NCI-H2081 treated with DMSO at 0.1 percent for 48 hours (cell line): ENCODE measurements at places on chromosomes 12 and 14.

GRCh38 chr14:56808110-56808382 lies 2.2 kb downstream of the OTX2 start:
- no peak for DNase-seq

DNA sequence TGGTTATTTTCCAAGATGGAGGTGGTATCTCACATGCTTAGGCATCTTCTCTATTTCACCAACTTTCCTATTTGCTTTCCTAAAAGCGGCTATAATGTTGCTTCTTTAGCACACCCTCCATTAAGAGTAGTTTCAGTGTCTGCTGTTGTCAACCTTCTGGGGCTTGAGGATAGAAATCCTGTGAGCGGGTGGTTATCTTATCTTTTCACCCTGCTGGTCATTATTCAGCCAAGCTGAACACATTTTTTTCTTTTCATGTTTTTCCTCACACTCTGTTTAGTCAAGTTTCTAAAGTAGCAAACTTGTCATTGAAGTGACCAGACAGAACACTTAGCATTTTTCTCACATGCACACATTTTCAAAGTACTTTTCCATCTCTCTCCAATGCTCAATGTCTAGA lies 104.5 kb downstream of the SLC8A3 start:
- DNase-seq = no peak

GRCh38 chr12:118098911-118099671 lies 4.7 kb downstream of the VSIG10 start:
- DNase-seq = no peak

- DNase-seq = no peak
Measured at GRCh38 chr12:27868139-27868538, 88.1 kb upstream of the MANSC4 start.

DNA sequence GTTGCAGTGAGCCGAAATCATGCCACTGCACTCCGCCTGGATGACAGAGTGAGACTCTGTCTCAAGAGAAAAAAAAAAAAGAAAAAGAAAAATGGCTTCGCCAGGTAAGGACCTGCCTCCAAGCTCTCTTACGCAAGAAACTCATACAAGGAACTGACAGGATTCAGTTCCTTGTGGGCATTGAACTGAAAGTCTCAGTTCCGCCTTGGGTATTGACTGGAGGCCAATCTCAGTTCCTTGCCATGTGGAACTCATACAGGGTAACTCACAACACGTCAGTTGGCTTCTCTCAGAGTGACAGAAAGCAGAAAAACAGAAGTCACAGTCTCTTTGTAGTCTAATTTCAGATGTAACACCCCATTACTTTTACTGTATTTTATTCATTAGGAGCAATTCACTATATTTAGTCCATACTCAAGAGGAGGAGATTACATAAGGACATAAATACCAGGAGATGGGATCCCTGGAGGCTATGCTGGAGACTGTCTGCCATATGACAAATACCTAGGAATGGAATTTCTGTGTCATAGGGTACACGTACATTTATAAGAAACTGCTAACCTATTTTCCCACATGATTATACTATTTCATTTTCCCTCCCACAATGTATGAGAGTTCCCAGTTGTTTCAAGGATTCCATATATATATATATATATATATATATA lies 11.4 kb upstream of the NOPCHAP1 start:
- DNase-seq = no peak
